ENCODE measurements at places on chromosomes 1 and 21.

- DNase-seq, result no peak
Observed at GRCh38 chr1:59089036-59089798, 207.7 kb upstream of the FGGY start.

DNA sequence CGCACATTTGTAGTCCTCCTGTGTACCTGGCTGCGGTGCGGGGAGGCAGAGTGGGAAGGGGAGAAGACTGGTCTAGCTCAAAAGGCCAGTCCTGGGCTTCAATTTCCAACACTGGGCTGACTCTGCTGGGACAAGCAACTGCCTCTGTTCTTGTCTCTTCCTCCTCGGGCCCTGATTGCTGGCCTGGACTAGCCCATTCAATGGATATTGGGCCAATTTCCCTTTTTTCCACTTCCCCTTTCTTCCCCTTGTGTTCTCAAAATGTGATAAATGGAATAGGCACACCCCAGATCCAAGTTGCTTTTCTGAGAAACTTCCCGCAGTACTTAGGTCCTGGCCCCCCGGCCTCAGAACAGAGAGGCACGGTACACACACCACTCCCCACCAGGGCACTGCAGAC lies 48.2 kb downstream of the SPSB1 start:
- DNase-seq, result no peak

GRCh38 chr1:165052936-165053335 lies 303.6 kb downstream of the LMX1A start:
- no peak for DNase-seq

DNA sequence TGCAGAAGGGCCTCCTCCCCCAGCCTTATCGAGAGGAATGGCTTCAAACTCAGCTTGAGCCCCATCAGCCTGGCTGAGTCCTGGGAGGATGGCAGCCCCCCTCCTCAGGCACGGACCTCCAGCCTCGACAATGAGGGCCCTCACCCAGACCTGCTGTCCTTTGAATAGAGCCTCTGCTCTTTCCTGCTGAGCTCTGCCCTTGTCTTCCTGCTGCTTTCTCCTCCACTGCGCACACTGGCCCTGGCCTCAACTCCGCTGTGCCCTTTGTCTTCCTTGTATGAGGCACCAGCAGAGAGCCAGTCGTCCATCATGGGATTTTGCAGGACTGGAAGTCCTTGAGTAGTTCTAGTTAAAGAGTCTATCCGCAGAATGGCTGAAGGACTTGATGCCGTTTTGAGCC lies 2.0 kb downstream of the C1orf226 start:
- DNase-seq, result no peak

DNA sequence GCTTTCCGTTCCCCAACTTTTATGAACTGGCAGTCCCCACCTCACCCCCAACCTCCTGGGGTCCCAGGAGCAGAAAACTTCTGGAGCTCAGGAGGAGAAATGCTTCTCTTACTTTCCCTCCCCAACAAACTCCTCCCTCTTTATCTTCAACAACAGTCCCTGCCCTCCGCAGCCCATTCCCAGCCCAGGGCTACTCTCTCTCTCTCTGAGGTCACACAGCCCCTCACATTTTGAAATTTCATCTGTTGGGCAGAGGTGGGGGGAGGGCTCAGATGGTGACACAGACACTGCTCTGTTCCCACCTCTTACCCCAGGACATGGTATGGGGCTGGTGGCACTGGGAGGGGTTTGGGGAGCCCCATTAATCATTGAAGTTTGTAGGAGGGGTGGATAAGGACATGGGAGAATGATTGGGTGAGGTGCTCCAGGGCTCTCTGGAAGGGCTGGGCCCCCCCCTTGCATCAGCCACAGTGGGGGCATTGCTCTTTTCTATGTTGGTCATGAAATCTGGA lies 6.0 kb downstream of the PIK3CD start:
- DNase-seq, result no peak

GRCh38 chr1:231385416-231385748 lies 36.7 kb downstream of the EGLN1 start:
- DNase-seq, result no peak

DNA sequence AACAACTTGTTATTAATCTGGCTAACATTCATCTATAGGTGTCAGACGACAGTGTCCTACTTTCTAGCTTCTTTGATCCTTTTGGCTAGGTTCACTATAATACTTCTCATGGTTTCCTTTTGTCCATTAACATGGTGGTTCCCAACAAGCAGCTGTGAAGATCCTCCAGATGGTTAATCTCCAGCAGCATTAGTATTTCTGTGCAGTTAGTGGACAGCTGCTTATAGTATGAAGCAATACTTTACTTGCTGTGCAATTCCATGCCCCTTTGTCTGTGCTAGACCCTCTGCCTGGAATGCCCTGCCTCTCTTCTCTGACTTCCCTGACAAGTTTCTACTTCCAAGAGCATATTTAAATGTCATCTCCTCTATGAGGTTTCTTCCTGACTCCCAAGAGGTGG lies 41.7 kb upstream of the ARHGAP29 start:
- no peak for DNase-seq

DNA sequence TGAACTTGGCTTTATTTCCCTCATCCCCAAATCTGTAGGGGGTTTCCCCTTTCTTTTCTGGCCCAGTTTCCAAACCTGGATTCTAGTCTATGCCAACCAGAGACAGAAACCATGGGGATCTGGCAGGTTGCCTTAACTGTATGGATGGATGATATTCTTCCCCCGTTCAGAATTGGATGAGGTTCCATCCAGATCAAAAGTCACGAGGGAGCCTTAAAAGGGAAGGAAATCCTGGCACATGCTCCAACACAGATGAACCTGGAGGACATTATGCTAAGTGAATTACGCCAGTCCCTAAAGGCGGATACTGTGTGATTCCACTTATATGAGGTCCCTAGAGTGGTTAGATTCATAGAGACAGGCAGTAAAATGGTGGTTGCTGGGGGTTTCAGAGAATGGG lies 124.4 kb downstream of the HUNK start:
- no peak for DNase-seq

DNA sequence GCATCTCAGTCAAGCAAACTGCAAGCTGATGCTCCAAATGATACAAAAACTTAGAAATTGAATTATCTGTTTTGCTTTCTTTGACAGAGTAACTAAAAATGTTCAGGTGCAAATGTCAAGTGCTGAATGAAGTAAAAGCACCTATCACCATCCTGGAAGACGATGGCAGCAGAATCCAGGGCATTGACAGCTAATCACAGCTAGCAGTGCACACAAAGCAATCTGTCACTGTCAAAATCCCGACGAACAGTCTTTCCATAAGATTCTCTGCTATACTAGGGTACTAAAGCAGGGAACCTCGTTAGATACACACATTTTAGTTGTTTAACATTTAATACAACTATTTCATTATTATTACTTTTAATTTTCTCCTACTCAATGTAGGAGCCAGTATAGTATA lies 233.3 kb downstream of the BRINP3 start:
- DNase-seq, result no peak

DNA sequence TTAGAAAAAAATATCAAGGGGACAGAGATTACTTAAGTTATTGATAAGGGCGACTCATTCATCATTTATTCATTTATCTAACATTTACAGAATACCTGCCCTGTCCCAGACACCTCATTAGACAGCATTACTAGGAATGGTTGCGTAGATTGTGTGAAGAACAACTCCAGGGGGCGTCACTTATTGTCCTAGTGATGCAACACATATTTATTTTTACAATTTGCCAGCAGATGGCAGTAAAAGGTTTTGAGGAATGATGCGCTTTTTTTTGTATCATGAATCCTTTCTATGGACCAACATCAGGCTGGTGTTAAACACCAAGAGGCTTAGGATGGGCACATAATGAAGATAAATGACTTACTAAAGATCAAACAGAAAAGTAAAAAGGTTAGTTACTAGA lies 5.5 kb downstream of the NCAM2 start:
- DNase-seq, result peak; percentile 24

DNA sequence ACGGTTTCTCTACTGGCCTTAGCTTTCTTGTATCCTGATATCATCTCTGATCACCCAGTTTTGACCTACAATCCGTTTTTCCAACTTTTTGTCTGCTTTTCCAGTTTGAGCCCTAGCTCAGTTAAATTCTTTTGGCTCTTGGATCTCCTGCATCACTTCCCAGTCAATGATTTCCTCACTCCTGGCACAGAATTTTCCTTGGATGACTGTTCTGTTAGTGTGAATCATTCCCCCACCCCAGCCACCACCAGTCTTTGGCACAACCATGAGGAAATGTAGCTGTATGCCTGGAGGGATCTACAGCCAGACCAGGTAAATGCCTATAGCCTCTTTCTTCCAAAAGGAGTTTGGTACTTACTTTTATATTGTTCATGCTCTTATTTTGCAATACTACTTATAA lies 187.2 kb upstream of the PTGFR start:
- DNase-seq, result no peak

DNA sequence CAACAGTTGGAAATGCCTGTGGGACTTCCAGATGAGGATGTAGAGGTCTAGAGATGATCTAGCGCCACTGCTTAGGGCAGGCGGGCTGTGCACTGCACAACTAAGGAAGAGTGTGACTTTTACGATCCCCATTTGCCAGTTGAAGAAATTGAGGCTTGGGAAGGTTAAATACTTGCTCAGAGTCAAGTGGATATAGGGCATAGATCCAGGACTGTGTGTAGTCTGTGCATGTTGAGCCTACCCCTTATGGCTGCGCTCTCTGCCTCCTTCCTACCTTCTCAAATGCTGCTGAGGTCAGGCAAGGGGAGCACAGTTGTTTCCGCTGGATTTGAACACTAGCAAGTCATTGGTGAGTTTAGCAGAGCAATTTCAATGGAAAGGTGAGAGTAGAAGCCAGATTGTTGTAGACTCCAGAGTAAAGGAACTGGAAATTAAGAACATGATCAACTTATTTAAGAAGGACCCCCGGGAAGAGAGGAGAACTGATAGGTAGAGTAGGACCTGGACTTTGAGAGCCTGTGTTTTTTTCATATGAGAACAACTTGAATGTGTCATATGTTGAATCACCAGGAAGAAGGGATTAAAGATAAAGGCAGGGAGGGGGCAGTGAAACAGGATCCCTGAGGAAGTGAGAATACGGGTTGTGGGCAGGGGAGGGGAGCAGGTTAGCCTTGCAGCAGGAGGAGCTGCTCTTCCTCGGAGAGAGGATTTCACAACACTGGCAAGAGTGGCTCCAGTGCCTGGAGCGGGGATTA lies 2.7 kb downstream of the CAPN2 start:
- no peak for DNase-seq

DNA sequence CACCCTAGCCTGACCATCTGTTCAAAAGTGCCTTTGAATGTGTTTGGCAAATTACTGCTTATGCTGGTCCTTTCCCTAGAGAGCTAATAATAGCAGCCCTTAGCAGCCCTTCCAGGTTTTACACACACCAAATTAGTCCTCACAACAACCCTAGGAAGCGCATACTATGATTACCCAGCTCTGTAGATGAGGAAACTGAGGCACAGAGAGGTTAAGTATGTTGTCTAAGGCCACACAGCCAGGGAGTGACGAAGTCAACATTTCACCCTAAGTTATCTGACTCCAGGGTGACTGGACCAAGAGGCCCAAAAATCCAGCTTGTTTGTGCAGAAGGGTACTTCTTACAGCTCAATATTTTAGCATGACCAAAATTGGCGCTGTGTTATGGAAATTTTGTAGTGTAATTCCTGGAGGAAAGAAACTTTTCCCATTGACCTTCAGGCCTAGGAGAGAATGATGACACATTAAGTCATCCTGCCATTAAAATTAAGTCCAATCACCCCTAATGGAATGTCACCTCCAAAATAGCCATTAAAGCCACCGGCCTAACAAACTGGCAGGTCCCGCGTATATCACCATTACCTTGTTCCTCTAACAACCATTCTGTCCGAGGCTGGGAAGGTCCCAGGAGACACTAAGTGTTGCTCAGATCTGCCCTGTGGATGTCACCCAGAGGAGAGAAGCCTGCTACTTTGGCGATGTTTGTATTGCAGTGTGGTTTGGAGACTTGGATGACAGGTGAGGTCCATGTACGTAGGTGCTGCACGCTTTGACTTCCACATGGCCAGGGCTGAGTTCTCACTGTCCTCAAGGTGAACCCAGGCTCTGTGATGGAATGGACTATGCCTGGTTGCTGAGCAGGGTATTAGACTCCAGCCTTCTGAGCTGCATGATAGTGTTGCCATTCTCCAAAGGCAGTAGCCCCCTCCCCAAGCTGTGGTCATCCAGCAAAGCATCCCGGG lies 258.3 kb downstream of the TOMM20 start:
- DNase-seq, result no peak

DNA sequence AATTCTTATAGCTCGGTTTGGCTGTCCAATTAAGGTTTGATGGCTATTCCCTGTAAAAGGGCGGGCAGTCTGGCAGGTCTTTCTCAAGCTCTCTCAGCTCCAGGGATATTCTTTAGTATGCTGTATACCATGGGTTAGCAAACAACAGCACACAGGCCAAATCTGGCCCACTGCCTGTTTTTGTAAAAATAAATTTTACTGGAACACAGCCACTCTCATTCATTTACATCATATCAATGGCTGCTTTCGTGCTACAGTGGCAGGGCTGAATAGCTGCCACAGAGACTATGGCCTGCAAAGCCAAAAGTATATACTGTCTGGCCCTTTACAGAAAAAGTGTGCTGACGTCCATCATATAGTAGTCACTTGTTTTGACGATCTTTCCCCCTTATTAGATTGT lies 32.0 kb downstream of the MACO1 start:
- DNase-seq, result no peak

GRCh38 chr21:16070207-16070651 lies 340.4 kb downstream of the USP25 start:
- DNase-seq, result no peak

DNA sequence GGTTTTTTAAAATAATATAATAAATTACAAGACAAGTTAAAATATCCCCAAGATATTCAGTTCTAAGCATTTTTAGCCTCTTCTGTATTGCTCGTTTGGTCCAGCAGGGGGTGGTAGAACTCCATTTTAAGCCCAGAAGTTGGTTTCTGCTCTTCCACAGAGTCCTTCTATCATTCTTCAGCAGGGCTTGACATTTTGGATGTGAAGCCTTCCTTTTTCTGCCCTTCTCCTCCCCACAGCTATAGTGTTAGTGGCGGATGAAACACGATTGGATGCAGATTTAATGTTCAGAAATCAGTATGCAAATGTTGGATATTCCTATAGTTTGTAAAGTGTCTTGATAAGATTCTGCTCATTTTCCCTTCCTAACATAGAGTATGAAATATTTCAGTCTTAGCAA lies 1.4 kb downstream of the NCAM2 start:
- DNase-seq, result peak; percentile 55

- DNase-seq, result no peak
Observed at GRCh38 chr1:85577419-85578320, 2.9 kb upstream of the CCN1 start.
